NCI-H226 (cell line): ENCODE measurements at places on chromosomes 12 and 14.

GRCh38 chr12:22631863-22632463, 7.0 kb downstream of the ETNK1 start:
- DNase-seq = no peak

DNA sequence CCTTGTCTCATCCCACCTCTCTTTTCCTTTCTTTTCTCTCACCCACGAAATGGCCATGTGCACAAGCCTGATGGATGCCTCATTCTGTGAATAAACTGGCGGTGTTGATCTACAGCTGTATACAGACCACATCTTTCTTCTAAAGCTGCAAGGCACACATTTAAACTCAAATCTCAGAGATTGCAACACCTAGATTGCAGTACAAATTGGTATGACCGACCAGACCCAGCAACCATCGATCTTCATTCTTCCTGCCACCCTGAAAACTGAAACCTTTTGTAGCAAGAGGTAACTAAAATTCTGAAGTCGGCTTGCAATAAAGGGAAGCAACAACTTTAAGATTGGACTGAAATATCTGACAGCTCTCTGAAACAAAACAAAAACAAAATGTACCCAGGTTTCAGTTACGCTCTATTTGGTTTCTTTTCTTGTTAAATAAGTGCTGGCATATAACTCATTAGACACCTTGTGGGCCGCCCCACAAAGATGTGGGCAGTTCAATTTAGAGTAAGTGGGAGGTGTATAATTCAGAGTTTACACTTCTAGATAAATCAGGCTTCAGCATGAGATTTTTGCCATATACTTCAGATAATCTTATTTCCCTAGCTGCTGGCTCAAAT, 390.0 kb upstream of the NOVA1 start:
- no peak for DNase-seq

DNA sequence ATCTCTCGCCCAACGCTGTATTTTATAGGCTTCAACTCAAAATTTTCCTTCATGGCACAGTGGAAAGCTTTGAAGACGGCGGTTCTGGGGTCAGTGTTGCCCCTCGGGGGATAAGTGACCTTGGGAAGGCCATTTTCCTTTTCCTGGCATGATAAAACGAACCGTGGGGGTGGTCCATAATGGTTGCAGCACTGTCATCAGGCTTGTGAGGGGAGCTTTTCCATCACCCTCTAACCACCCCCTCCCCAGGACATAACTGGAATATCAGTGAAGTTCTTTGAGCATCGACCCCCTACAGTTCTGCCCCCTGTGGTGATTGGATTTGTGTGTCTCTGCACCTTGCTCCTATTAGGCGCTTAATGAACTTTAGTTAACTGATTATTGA, 16.0 kb downstream of the FOS start:
- DNase-seq = no peak

- DNase-seq = no peak
Measured at GRCh38 chr14:29861996-29862395, 65.7 kb downstream of the PRKD1 start.

DNA sequence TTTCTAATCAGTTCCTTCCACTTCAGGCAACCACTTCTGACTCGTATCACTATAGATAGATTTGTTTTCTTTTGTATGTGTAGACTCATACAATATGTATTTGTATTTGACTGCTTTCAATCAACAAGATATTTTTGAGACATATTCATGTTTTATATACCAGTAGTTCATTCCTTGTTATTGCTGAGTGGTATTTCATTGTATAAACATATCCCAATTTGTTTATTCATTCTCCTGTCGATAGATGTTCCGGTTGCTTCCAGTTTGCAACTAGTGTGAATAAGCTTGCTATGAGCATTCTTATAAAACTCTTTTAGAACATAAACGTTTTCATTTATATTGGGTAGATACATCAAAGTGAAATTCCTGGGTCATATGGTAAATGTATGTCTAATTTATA, 119.2 kb downstream of the FIGNL2 start:
- DNase-seq = no peak

DNA sequence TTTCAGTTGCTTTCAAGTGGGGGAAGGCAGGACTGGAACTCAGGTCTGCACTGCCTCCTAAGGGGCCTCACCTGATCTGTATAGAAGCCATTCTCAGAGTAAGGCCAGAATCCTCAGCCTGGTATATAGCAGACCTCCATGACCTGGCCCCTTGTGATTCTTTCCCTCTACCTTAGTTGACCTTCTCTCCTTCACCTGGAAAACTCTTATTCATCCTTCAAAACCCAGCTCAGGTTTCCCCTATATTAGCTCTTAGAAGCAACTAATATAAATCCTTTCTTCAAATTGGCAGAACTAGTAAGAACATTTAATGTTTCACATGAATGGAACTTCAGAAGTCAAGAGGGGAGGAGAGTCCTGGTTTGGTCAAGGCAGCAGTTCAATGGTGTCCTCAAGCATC, 26.0 kb upstream of the WSCD2 start:
- DNase-seq = no peak

- no peak for DNase-seq
Measured at GRCh38 chr12:68042212-68042699, 53.0 kb downstream of the IFNG-AS1 start.
